ENCODE measurements at places on chromosomes 4 and X. TPM values are rescaled to one million over a fixed set of nuclear protein-coding genes. Genes with fewer than 3 reads are reported as not detected.

FRMPD3 gene
- total RNA-seq = not detected

USO1 gene
- 85.4 TPM for total RNA-seq

PDCL2 gene
- total RNA-seq = not detected

IBSP gene
- not detected for total RNA-seq

AMOT gene
- 2.4 TPM for total RNA-seq

GAGE1 gene
- not detected for total RNA-seq

DCAF8L2 gene
- total RNA-seq = 0.19 TPM

SYNPO2 gene
- 0.85 TPM for total RNA-seq

TMEM35A gene
- 1.8 TPM for total RNA-seq

MSX1 gene
- 3.5 TPM for total RNA-seq

LNX1 gene
- 1.0 TPM for total RNA-seq

CCDC110 gene
- total RNA-seq = 0.75 TPM

KCND1 gene
- total RNA-seq = 0.18 TPM

TBC1D14 gene
- total RNA-seq = 29.1 TPM

NXF2 gene
- total RNA-seq = not detected

NUDT6 gene
- 5.7 TPM for total RNA-seq

POF1B gene
- total RNA-seq = not detected

RAB33A gene
- 1.2 TPM for total RNA-seq

GAGE2A gene
- not detected for total RNA-seq

SH2D1A gene
- total RNA-seq = not detected

GASK1B gene
- total RNA-seq = 99.3 TPM

ZNF630 gene
- 0.54 TPM for total RNA-seq

ITIH6 gene
- not detected for total RNA-seq

MND1 gene
- 2.4 TPM for total RNA-seq

NPFFR2 gene
- 0.66 TPM for total RNA-seq

POU3F4 gene
- total RNA-seq = not detected

AFP gene
- 1.0 TPM for total RNA-seq
